ENCODE measurements at places on chromosomes 5 and 9.

- DNase-seq, result no peak
Measured at GRCh38 chr9:108103046-108103693, 613.6 kb upstream of the KLF4 start.

- no peak for DNase-seq
Measured at GRCh38 chr5:115599924-115600323, 2.4 kb downstream of the TICAM2 start.

- no peak for DNase-seq
Measured at GRCh38 chr5:126098330-126099017, 324.7 kb upstream of the GRAMD2B start.

DNA sequence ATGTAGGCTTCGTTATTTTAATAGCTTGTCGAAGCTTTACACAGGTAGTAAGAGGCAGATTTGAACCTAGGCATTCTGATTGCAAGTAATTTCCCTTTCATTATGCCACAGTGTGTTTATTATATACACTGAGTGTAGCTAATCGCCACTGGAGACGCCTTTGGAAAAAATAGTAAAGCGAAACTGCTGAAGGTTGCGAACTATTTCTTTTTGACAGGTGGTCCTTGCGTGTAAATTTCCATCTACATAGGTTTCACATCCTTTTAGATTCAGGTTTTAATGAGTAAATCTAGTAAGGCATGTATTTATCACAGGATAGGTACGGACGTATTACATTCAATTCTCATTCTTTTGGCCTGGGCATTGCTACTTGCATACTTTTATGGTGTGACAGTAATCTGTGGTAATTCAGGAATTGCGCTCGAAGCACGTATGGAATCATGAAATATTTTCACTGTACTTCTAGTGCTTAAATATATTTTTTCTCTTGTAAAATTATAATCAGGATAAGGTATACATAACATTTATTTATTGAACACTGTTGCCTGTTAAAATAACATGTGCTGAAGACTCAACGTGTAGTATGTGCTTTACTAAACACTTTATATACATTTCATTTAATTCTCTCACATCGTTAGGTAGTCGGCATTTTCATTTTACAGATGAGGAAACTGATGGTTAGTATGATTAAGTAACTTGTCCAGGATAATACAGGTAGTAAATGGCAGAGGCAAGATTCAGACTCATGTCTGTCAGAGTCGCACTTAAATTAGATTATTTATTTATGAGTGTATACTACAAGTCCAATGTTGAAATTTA lies 1.8 kb downstream of the MARCHF6 start:
- no peak for DNase-seq

- no peak for DNase-seq
Measured at GRCh38 chr5:148125641-148126040, 42.7 kb upstream of the SPINK14 start.

GRCh38 chr5:35860686-35861085 lies 4.0 kb downstream of the IL7R start:
- no peak for DNase-seq

DNA sequence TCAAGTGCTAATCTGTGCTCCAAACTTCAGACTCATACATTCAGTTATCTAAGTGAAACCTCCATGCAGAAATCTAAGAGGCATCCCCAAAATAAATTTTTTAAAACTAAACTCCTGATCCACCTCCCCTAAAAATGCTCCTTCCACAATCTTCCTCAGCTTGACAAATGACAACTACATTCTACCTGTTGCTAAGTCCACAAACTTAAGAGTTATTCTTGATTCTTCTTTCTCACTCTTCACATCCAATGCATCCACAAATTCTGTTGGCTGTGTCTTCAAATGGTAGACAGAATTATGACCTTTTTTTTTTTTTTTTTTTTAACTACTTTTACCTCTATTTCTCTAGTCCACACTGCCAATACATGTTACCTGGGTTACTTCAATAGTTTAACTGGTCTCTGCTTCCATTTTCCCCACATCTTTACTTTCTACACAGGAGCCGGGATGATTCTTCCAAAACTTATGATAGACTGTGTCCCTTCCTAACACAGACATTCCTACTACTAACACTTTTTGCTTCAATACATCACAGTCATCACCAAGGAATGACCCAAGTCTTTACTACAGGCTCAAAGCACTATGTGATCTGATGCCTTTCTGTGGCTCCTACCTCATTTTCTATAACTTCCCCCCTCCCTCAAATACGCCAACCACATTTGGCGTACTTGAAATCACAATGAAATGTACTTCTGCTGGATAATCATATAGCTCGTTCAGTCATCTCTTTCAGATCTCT lies 143.6 kb downstream of the PDE4D start:
- DNase-seq, result no peak

- no peak for DNase-seq
Measured at GRCh38 chr5:169650701-169651331, 13.7 kb downstream of the DOCK2 start.

GRCh38 chr9:88697764-88698432 lies 162.9 kb downstream of the NXNL2 start:
- DNase-seq, result no peak

GRCh38 chr5:15904899-15905830 lies 274.4 kb downstream of the MARCHF11 start:
- DNase-seq, result no peak

DNA sequence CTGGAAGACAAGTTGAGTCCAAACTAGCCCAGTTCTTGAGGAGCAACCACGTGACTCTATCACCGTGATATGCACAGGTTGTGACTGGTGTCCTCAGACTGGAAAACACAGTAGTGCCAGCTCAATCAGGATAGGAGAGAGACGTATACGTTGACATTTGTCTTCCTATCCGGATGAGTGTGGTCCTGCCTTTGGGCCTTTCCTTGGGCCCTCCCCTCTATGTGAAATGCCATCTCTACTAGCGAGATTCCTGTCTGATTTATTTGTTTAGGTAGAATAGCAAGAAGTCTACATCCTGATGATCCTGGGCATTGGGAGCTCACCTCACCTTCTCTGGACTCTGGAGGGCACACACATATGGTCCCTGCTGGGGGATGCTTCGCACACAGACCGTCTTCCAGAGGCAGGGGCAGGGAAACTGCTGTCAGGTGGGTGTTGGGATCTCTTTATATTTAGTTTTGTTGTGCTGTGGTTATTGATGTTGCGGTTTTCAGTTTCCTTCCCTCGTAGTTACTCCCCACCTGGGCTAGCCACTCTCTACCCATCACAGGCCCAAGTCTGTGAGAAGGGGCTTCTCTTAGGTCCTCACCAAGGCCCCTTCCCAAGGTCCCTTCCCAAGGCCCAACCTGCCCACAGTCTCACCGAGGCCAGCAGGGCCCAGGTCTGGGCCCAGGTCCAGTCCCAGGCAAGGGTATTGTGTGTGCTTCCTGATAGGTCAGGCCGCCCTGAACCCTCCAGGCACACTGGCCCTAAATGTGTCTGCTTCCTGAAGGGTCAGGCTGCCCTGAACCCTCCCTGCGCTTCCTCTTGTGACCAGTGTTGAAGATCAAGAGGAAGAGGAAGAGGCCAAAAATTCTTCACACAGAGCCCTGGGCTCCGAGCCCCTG lies 19.0 kb upstream of the SPINK4 start:
- DNase-seq, result no peak

DNA sequence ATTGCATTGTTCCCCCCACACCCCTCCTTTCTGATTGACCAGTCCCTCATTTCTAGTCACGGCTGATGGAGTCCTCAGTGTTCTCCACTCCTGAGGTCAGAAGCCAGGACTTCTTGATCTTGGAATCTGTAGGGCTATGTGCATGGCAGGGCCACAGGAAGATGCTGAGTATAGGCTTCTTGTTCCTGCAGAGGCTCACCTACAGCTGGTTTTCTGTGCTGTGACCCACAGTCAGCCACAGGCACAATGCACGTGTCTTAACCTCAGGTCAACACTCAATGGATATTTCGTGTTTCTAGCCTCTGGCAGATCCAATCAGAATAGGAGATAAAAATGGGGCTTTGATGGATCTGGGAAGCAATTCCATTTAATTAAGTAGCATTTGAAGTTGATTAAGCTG lies 14.3 kb upstream of the CXCL14 start:
- no peak for DNase-seq

- DNase-seq, result no peak
Measured at GRCh38 chr5:96149546-96149945, 187.9 kb upstream of the ELL2 start.

DNA sequence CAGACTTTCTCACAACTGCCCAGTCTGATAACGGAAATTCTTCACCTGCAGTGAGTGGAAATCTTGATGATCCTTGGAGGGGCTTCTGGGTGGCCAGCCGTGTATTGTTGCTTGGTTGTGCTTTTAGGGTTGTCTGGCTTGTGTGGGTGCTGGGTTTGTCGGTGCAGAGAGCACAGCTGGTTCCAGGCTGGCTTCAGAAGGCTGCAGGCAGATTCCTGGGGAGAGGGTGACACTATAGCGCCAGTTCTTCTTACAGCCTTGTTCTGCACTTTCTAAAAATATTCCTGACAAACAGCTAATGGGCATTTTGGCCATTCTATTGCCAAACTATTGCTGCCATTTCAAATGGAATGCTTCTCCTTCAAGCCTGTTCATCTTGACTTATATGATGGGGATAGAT lies 99.3 kb downstream of the PDZD2 start:
- no peak for DNase-seq

- DNase-seq, result no peak
Measured at GRCh38 chr5:100584069-100584468, 48.9 kb downstream of the FAM174A start.

DNA sequence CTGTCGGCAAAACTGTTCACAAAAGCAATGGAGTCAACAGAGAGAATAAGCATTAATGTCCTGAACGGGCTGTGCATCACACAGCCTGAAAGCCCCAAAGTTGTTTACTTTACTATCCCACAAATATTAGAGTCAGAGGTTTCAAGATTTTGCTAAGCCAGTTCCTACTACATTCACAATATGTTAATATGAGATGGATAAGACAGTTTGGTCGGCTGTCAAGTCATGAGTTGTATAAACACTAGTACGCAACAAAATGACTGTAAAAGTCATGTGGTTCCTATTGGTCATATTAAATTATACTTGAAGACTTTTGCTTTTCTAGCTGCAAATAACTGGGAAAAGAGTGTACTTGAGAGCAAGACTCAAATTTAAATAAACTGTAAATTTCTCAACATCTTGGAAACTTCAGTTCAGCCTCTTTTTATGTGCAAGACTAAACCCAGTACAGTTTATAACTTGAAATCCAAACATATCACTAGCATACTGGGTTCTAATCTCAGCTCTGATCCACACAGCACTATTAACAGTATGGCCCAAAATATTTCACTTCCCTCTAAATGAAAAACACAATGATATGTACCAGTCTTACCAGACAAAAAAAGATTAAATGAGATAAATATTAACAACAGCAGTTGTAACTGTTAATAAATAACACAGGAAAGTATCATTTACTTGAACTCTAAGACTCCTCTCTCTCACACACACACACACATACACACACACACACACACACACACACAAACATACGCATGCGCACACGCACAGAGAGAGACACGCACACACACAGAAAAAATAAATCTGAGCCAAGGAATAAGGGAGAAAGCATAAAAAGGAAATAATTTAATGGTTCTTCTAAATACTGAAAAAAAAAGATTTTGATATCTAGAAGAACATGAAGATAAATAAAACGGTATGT lies 33.1 kb downstream of the FANCC start:
- no peak for DNase-seq

DNA sequence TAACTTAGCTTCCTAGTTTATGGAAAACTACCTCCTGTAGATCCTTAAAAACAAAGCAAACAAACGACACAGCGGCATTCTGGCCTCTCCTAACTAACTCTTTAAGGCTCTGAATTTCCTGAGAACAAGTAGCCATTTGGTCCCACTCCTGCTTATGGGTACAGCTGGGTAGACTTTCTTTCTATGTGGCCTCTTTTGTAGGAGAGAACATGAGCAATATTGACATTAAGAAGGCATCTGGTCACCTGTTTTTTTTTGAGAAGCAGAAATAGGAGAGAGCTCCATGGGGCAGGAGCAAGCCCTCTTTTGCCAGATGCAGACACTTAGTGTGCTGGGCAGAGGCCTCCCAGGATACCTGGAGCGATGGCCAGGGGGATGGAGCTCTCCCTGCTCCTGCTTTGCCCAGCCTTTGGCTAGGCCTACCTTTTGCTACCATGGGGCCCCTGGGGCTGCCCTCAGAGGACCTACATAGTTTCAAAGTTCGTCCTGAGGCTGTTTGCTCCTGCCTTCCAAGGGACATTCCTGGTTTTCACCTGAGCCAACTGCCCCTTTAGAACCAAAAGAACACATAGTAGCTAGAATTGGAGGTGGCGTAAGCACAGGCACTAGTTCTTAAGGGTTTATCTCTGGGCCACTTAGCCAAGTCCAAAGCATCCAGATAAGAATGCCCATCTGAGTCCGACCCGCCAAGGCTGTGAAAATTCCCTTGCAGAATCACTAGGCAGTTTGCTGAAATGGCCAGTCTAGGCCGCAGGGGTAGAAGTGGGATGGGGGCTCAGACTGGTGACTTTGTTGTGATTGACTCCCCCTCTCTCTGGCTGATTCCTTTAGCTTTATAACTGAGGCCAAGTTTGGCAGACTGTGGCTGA lies 2.4 kb upstream of the STC2 start:
- no peak for DNase-seq

- DNase-seq, result no peak
Measured at GRCh38 chr5:179839328-179840256, 18.9 kb downstream of the SQSTM1 start.

DNA sequence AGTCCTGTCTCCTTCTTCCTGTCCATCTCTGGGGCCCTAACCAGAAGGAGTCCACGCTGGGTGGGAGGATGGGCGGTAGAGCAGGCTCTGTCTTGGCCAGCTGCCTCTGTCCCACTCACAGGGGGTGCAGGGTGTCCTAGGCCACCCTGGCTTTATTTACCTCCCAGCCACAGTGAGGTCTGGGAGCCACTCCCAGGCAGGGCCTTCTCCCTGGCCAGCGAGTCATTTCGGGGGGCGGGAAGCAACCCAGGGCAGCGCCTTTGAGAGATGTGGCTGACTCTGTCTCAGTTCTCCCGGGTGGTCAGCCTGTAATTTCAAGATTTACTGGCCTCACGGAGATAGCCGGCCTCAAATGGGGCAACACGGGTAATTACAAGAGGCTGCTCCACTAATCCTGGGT lies 67.4 kb upstream of the PTCH1 start:
- DNase-seq, result no peak

DNA sequence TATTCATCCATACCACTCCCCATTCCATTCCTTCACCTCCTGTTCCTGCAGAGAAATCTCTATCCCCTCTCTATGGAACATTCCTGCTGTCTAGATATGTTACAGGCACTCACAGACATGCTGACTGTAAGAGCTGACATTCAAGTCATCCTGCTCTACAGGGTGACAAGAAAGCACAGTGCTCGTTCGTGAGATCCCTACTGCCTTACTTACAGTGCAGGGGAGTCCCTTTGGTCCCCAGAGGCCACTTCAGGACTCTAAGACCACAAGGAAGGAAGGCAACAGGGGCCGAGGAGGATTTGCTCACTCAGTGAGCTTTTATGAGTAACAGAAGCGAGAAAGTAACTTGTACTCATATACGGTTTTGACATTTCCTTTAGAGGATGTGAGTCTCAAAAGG lies 110.5 kb downstream of the GAS1 start:
- DNase-seq, result no peak

Data from SIG-M5 (cell line).